HT1080 (cell line): ENCODE measurements at places on chromosomes 5 and 9. TPM values are rescaled to one million over a fixed set of nuclear protein-coding genes. Genes with fewer than 3 reads are reported as not detected.

- no peak for DNase-seq
Observed at GRCh38 chr5:139710319-139711066, 62.3 kb downstream of the CXXC5 start.

DNA sequence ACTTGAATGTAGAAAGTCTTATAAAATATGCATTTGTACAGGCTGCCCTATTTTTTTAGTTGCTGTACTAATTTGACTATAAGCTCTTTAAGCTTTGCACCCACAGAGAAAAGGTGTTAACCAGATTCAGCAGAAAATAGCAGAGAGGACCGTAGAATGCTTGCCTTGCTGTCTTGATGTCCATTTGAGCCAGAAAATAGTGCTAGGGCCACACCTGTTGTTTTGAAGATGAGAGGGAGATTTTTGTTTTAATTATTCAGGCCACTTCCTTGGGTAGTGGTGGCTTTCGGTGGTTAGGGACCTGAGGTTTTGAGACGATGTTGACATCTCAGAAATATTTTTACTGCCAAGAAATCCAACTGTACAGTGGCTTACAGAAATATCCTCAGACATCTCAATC lies 196.0 kb downstream of the SPATA31D1 start:
- no peak for DNase-seq

DNA sequence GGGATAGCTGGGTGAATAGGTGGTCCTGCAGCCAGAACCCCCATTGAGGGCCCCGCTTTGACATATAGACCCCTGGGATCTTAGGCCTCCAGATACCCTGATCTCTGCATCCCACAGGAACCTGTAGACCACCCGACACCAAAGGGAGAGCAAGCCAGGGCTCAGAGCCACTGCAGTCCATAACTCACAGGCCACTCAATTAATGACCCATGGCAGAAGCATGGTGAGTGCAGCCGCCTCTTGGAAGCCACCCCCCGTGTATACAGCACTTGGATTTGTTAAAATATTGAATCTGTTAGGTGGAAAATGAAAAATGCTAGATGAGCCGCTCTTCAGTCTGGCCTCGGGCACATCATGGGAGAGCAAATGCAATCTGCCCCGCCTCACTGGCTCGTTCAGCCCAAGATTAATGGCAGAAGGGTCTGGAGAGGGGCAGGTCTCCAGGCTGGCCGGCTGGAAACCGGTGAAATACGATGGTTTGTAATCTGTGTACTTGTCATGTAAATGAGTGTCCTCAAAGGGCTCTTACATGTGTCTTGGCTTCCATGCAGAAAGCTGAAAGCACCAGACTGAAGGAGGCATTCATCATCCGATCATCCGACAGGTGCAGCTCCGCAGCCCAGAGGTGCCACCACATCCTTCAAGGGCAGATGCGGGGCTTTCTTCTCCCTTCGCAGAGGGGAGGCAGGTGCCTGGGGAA lies 111.3 kb downstream of the OLFM1 start:
- no peak for DNase-seq

- no peak for DNase-seq
Observed at GRCh38 chr5:7395432-7395946, 449 bp upstream of the ADCY2 start.

DNA sequence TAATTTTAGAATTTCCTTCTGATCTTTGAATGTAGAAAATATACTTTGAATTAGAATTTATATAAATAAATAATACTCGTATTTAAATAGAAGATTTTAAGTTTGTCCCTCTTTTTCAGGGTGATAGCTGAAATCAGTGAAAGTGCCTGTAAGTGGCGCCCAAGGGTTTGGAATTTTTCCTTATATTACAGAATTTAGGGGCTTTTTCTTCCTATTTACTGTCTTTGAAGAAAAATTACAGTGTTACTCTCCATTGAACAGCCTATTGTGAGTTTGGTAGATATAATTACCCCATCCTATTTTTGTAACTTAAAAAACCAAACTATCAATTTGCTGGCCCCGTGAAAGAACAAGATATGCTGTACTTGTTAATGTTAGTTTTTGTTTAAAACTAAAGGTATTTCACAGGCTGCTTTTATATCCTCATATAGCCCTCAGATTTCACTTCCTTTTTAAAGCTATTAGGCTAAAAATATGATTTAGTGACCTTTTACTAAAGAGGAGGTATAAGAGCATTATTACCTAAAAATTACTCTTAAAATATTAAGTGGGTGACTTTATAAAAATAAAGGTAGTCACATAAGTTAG lies 3.2 kb downstream of the MAP3K1 start:
- DNase-seq = no peak

DNA sequence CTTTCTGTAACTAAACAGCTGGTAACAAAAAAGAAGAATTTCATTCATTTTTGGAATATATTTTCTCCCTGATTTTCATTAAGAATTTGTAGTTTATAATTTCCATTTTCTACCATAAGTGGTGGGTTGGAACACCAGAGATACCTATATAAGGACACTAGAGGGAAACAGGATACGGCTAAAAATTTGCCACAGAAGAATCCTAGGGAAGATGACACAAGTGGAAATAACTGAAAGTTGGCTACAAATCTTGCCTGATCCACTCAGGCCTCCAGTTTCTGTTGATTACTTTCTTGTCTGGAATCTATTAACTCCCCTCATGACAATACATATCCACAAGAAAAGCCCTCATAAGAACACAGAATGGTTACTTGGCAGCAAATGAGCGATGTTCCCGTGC lies 46.8 kb downstream of the FREM1 start:
- DNase-seq = no peak

DNA sequence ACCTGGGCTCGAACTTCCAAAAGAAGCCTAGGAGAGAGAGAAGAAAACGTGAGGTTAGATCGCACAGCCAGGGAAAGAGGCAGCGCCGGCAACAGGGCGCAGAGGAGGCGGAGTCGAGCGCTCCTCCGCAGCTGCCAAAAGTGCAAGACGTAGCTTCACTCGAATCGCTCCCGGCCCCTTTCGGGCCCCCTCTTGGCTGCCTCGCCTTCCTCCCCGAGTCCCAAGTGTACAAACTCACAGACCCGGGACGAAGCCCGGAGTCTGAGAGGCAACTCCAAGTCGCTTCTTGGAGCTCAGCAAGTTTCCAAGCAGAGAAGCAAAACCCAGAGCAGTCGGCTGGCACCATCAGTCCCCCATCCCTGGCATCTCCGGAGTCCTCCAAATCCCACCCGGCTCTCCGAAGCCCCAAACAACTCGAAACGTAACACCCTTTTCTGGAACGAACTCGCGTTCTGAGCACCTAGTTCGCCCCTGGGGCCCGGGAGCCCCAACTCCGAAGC lies 1.2 kb downstream of the MIER3 start:
- DNase-seq = peak; percentile 56

DNA sequence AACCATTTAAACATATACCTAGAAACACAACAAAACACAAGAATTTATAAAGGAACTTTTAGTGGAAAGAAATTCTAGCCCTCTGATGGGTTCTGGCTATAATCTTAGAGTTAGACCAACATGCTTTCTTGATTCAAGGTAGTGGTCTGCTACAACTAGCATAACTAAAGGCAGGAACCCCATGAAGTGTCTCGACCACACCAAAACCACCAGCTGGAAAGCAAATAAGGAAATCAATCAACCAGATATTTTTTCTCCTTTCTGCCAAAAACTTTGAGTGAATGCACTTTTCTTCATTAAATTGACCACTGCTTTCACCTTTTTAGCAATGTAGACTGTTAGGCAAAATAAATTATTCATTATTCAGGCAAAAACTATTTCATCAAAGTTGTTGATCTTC lies 346.4 kb downstream of the EBF1 start:
- DNase-seq = no peak

DNA sequence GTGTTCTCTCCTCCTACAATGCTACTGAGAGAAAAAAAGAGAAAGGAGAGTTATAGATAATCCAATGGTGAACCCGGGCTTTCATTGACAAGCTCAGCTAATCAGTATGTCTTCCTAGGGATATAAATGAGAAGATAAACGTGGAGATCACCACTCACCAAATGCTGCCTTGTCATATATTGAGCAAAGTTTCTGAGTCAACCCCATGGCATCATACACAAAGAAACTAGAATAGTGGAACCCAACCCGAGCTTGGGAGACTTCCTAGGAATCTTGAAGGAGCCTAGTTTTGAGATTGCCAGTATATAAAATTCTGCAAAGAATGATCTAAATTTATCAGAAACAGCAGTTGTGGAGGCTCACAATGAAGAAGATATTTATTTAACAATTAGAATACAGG lies 47.8 kb downstream of the PTPN3 start:
- no peak for DNase-seq

DNA sequence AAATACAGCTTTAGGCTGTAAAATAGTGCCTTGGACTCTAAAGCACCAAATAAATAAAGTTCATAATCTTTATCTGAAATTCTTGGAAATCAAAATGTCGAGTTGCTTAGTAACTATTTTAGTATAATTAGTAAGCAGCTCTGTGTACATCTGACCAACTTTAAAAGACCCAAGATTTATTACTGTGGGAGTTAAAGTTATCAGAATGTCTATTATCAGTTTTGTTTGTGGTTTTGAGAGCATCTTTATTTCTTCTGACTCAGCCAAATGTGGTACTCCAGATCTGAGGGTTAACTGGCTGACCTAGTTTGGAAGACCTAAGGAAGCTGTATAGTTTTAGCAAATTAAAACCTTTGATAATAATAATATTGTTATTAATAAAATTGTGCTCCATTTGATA lies 81.2 kb downstream of the PRLR start:
- no peak for DNase-seq

DNA sequence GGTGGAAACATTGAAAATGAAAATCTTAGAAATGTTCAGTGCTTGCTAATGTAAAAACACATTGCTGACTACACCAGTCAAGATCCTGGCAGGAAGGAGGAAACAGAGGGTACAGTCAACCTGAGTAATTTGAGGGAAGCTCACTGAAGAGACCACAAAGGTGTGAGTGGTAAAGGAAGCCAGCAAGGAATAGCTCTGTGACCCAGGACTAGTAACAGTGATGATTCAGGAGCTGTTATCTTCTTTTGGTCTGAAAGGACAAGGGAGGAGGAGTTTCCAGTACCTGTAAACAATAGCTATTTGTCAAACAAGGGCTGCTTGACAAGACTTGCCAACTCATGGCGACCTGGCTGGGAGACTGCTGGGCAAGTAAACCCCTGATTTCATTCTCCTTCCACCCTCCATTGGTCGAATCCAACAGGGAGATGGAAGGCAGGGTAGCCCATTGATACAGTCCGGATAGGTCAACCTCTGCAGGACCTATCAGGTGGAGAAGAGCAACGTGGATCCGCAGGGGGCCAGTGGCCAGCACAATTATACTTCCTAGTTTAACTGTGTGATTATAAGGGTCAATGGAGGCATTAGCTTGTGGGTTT lies 68.1 kb downstream of the MAMDC2 start:
- peak; percentile 89 for DNase-seq

GRCh38 chr9:108399851-108400250 lies 455.9 kb downstream of the ACTL7B start:
- DNase-seq = no peak

DNA sequence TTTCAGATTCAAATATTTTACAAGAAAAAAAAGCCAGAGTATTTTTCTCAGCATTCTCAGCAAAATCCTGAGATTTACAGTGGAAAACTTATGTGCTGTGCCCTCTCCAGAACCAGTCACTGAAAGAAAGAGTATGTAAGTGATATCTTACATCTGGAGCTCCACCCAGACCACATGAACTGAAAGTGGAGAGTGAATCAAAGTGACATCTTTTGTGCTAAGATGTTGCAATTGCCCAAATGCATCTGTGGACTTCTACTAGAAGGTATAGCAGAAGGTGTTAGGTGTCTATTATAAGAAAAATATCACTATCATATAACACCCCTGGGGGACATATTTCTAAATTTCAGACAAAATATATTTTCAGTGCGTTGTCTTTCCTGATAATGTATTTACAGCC lies 49.0 kb upstream of the RIC1 start:
- no peak for DNase-seq

GRCh38 chr5:90571147-90571773 lies 12.7 kb downstream of the ADGRV1 start:
- no peak for DNase-seq

GRCh38 chr9:137319011-137319738 lies 17.1 kb upstream of the NRARP start:
- DNase-seq = no peak

- DNase-seq = no peak
Observed at GRCh38 chr5:10712574-10713366, 48.3 kb downstream of the DAP start.

DNA sequence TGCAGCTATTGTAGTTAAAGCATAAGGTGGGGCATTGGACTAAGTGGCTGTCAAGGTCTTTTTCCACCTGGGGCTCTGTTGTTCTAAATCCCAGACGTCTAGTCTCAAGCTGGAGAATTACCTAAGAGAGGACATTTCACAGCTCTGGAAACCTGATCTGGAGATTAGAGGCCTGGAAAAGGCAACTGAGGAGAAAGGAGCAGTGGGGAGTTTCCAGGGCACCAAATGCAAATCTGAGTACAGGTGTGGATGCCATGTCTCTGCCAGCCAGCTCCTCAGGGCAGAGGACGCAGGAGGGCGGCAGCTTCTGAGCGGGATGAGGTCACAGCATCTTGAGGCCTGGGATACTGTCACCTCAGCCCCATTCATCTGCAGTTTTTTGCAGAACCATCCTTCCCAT lies 65.2 kb downstream of the PPARGC1B start:
- no peak for DNase-seq

- peak; percentile 10 for DNase-seq
Observed at GRCh38 chr9:103183701-103184171, 188.6 kb downstream of the CYLC2 start.

GRCh38 chr9:13443346-13444244 lies 164.1 kb upstream of the MPDZ start:
- no peak for DNase-seq

DNA sequence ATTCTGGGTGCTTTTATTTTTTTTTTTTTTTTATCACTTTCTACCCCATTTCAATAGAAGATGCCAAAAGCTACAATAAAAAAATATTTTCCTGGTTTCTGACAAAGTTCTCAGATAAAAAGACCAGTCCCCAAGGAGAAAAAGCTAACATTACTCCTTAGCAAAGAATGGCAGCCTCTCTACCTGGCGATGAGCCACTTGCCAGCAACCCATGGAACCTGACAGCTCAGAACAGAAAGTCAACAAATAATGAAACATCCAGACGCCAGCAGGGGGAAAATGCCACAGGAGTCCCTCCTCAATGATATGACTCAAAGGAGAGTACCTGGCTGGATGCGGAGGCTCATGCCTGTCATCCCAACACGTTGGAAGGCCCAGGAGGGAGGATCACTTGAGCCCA lies 123.2 kb downstream of the MYO10 start:
- DNase-seq = peak; percentile 47

DNA sequence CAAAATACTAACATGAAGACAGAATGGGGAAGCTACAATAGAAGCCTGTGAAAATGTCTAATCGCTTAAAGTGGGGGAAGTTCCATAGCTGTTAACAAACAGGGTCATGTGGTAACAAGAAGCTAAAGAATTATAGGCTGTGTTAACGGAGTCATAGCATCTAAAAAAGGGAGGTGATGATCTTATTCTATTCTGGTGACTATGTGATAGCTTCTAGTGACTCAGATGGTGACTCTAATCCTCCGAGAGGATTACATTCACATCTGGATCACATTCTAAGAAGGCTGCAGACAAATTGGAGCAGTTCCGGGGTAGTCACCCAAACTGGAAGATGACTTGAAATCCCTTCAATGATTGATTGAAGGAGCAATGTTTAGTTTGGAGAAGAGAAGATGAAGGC lies 142.1 kb downstream of the LIFR start:
- peak; percentile 14 for DNase-seq

Gene NMUR2
- not detected in 2 replicates for total RNA-seq

Gene CCL28
- total RNA-seq = 0.11 TPM in 1 of 2 replicates, not detected in the other

Gene UGT3A1
- total RNA-seq = not detected in 2 replicates
